ENCODE measurements at places on chromosomes 11 and 22.
A peak's percentile ranks its signal among the peaks of the same experiment; 100 is the strongest.

DNA sequence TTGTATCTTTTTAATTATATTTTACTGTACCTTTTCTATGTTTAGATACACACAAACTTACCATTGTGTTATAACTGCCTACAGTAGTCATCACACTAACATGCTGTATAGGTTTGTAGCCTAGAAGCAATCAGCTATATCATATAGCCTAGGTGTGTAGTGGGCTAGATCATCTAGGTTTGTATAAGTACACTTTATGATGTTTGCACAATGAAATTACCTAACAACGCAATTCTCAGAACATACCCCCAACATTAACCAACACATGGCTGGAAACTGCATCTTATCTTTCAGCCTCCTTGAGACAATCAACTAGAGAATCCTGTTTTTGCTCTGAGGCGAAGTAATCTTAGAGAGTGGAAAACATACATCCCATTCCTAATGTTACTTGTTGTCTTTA lies 60.2 kb upstream of the MTMR2 start:
- DNase-seq: no peak

- DNase-seq: peak; percentile 26
Observed at GRCh38 chr11:121841487-121842191, 274.4 kb downstream of the BLID start.

GRCh38 chr22:47695176-47695575 lies 932.7 kb downstream of the TBC1D22A start:
- no peak for DNase-seq

DNA sequence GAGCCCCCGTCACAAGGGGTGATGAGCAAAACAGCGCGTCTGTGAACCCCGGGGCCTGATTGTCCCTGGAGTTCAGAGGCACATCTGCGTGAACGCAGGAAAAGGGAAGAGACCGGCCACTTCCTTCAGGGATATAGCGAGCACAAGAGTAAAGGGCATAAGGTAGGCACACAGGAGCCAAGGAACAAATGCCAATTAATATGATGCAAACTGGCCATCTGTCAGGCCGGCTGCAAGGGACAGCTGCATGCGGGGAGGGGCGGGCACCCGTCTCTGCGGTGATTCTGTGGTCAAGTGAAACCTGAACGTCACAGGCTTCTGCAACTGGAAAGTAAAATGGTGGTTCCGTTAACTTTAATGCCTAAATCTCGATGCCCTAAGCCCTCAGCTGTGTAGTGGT lies 64.7 kb downstream of the TRIM29 start:
- no peak for DNase-seq

DNA sequence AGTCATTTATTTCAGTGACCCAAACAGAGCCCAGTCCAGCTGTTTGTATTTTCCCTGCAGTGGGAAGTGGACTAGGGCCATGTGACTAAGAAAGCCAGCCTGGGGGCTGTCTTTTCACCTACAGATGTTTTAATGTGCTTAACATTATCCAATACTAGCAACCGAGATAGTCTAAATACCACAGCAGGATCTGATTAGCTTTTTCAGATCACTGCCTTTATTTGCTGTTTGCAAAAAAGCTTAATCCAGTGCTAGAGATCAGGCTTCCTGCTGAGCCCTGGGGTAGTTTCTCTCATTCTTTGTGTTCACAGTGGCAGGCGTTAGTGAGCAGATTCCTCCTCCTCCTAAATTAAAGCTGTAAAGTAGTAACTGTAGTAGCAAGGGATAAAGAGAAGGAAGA lies 35.0 kb downstream of the ZC3H12C start:
- no peak for DNase-seq

DNA sequence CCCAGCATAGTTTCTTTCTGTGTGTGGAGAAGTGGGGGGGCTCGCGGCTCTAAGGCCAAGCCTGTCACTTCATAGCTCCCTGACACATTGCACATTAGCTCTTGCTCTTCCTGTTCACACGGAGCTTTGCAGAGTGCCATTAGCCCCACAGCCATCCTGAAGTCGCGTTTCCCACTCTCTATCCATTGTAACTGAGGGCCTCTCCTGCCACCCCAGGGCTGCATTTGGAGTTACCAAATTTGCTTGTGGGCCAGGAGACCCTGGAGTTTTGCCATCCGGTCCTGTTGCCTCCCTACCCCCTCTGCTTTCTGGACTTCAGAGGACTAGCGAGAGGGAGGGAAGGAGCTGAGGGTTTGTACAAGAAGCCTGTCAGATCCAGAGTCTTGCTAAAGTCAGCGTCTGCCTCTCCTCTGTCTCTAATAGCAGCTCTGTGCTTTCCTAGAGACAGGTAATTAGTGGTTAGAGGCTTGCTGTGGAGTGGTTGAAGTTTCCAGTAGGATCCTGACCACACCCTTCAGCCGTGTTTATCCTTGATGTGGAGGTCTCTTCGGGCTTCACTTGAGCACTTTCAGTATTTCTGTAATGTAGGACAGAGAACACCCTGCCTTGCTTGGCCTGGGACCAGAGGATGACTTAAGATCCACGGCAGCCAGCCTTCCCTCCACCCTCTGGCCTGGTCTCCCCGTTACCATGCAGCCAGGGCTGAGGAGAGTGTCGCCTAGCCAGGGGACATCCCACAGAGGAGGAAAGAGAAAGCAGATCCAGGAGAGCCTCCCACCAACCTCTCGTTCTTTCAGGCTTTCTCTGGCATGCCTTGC lies 14.1 kb downstream of the DCPS start:
- DNase-seq: peak; percentile 57

DNA sequence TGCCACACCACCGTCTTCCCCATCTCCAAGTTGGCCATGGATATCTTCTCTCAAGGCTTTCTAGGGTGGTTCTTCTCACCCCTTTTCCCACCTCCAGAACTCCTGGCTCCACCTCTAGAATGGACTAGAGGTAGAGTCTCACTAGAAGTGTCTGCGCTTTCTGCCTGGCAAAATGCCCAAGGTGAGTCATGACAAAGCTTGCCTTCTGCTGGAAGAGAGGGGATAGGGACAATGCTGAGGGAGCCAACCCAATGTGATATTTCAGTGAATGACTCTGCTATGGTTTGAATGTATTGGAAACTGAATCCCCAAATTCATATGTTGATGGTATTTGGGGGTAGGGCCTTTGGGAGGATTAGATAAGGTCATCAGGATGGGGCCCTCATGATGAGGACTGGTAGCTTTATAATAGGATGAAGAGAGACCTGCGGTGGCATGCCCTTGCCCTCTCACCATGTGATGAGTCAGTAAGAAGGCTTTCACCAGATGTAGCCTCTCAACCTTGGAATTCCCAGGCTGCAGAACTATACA lies 4.1 kb upstream of the CD82 start:
- DNase-seq: peak; percentile 61

GRCh38 chr11:59416613-59417012 lies 9.6 kb downstream of the OR5A2 start:
- no peak for DNase-seq

DNA sequence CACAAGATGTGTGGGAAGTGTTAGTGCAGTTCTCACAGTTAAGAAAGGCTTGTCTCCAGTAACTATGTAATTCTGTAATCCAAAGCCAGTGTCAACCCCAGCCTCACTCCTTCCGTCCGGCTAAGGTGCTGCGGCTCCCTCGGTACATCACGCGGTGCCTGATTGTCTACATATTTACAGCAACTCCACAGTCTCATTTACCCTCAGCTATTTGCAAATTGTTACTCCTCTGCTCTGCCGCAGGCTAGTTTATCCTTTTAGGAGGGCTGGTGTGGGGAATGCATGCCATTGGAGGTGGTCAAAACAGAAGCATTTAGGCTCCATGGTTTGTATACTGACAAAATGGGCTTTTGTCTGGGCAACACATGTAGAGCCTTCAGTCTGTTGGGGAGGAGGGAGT lies 358.3 kb downstream of the METTL15 start:
- no peak for DNase-seq

GRCh38 chr11:117256573-117256972 lies 24.1 kb downstream of the RNF214 start:
- DNase-seq: peak; percentile 59

GRCh38 chr11:126257764-126258163 lies 10.9 kb downstream of the SRPRA start:
- no peak for DNase-seq

DNA sequence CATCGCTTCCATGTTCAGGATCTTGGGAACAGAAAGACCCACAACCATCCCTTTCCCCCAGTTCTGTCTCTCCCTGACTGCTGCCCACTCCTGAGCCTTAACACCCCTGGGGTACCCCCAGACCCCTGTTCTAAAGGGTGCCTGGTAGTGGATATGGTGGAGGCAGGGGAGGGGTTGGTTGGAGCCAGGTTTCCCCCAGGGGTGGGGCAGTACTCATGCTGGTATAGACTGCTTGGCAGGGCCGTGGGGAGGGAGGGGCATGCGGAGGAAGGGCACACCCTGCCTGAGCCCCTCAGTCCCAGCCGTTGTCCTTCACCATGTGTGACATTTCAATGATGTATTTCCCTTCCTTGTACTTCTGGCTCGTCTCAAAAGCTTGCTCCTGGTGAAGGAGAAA lies 4.0 kb downstream of the YPEL4 start:
- DNase-seq: no peak

- no peak for DNase-seq
Observed at GRCh38 chr22:32218470-32218869, 13.6 kb upstream of the RFPL2 start.

GRCh38 chr11:45005106-45005505 lies 54.4 kb upstream of the TP53I11 start:
- no peak for DNase-seq

DNA sequence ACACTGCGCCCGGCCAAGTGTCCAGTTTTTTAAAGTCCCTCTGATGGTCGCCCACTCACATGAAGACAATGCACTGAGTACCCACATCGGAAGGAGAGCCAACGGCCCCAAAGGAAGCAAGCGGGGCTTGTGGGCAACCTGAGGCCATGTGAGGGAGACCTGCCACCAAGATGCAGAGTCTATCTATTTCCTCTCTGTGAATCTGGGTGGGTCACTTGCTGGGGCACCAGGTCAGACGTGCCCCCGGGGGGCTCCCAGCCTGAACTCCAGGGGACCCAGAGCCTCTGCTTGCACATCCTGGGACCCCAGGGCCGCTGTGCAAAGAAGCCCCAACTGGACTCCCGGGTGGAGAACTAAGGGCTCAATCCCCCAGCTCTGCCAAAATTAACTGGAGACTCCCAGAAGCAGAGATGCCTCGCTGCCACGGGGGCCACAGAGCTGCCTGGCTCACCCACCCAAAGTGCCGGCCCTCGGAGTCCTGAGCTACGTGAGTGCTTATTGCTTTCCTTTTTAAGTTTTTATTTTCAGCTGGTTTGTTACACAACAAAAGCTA lies 106.4 kb downstream of the BRD1 start:
- no peak for DNase-seq

GRCh38 chr11:128579798-128580504 lies 7.4 kb downstream of the ETS1 start:
- DNase-seq: peak; percentile 70

DNA sequence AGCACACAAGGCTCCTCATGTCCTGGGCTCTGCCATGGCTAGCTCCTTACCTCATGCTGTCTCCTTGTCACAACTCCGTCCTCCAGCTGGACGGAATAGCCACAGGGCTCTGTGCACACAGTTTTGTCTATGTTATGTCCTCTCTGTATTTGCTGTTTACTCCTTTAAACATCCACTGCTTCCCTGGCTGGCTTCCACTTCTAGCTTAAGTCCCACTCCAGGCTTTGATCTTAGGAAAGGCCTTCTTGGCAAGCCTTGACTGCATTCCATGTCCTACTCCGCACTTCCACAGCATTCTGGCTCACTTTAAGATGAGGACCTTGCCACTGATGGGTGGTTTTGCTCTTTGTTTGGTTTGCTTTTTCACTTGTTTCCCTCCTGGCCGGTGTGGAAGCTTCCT lies 22.9 kb upstream of the ROBO3 start:
- DNase-seq: no peak

DNA sequence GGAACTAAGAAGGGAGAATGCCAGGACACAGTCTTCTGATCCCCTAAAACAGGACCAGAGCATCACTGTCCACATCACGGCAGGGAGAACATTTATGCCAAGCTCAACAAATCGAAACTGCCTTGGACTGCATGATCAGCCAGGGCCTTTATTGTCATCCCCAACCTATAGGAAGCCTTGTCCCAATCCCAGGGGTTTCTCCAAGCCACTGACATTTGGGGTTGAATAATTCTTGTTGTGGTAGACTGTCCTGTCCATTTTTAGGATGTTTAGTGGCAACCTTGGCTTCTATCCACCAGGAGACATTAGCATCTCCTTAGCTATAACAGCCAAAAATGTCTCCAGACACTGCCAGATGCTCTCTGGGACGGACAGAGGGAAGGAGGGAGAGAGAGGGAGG lies 37.1 kb downstream of the RPL27A start:
- DNase-seq: no peak

DNA sequence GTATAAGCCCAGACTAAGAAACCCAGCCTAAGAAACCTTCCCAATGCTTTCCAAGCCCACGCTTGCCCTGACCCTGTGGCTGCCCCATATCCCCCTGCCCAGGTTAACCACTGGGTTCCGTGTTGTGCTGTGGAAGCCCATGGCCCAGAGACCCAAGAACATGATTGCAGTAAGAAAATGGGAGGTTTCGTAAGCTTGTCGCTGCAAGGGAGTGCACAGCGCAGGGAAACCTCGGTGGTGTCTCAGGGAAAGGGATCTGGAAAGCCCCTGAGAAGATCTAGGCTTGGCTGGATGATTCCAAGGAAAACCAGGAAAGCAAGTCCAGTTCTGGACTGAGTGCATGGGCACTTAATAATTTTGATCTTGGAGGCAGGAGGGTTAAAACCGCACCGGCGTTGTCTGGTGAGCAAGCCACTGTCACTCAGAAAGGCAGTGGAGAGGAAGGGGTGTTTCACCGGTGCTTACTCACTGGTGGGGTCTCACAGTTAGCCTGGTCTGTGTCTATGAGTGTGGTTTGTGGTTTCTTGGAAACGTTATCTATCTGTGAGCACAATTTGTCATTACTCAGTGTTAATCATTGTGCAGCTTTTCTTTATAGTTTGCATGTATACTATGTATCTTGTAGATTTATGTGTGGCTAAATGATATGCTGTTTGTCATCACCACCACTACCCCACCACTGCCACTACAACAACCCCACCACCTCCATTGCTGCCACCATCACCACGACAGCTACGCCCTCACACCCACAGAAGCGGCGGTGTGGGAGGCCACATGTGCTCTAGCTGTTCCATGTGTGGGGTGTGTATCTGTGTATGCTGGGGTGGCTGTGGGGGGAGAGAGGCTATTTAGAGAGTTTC lies 53.3 kb upstream of the PRDM11 start:
- DNase-seq: peak; percentile 80

Measured in HT1080 (cell line).